Adrenal gland (tissue), 19 donors: ENCODE measurements at places on chromosomes 7 and 10. TPM values are rescaled to one million over a fixed set of nuclear protein-coding genes. Genes with fewer than 3 reads are reported as not detected.

The SLC18A2 gene
- total RNA-seq, result 6.1 TPM

The FAM25A gene
- 2.0 TPM for total RNA-seq

The PTPRZ1 gene
- 0.27 TPM for total RNA-seq

The CTNNA3 gene
- 0.25 TPM for total RNA-seq

The NRAP gene
- total RNA-seq, result not detected
